ENCODE measurements at places on chromosomes 12 and 14. TPM values are rescaled to one million over a fixed set of nuclear protein-coding genes. Genes with fewer than 3 reads are reported as not detected.

The RAD9B gene
- total RNA-seq = 0.36 TPM

The ARHGDIB gene
- total RNA-seq = 4.0 TPM

The ESR2 gene
- total RNA-seq = 47.7 TPM

The NKX2-1 gene
- total RNA-seq = not detected

The CCDC196 gene
- total RNA-seq = not detected

The PLEKHD1 gene
- 0.34 TPM for total RNA-seq

The LRP6 gene
- 30.6 TPM for total RNA-seq

The LRRK2 gene
- 32.7 TPM for total RNA-seq

Data from melanocyte of skin (primary cell).